Fibroblast of lung (primary cell): ENCODE measurements at places on chromosomes 1 and 21. TPM values are rescaled to one million over a fixed set of nuclear protein-coding genes. Genes with fewer than 3 reads are reported as not detected.

GRCh38 chr1:29664711-29665110, 428.4 kb downstream of the PTPRU start:
- H3K27me3 ChIP-seq = no peaks in the 10 kb centered on the region
- no peaks in the 10 kb centered on the region for H3K36me3 ChIP-seq
- H3K4me3 ChIP-seq = no peak overlapping the region
- H3K27ac ChIP-seq = no peak overlapping the region
- no peak for DNase-seq

DNA sequence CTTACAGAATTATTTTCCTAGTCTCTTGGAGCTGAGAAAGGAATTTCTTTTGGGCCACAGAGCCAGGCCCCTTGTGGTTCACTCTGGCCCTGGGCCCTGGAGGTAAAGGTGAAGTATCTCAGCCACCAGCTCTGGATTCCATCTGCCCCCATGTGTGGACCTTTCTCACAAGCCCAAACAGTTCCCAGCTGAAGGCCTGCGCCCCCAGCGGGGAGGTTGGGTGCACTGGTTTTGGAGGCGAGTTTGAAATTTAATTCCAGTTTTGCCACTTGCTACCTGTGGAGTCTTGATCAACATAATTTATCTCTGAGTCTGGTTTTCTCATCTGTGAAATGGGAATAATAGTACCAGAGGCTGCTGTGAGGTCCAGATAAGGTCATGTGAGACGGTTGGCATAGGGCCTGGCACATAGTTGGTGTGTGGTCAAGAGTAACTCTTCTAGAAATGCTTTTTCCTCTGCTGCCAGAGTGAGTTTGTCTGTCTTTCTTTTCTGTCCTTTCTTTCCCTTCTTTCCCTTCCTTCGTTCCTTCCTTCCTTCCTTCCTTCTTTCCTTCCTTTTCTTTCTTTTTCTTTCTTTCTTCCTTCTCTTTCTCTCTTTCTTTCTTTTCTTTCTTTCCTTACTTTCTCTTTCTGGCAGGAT, 6.1 kb downstream of the AGTRAP start:
- H3K36me3 ChIP-seq = no peaks in the 10 kb centered on the region
- DNase-seq = no peak
- H3K4me3 ChIP-seq = no peak overlapping the region

GRCh38 chr1:229940684-229941083, 126.4 kb upstream of the GALNT2 start:
- peak; percentile 74 for DNase-seq
- no peak overlapping the region for H3K27ac ChIP-seq
- no peaks in the 10 kb centered on the region for H3K4me1 ChIP-seq
- no peaks in the 10 kb centered on the region for H3K36me3 ChIP-seq
- H3K4me3 ChIP-seq = no peak overlapping the region

DNA sequence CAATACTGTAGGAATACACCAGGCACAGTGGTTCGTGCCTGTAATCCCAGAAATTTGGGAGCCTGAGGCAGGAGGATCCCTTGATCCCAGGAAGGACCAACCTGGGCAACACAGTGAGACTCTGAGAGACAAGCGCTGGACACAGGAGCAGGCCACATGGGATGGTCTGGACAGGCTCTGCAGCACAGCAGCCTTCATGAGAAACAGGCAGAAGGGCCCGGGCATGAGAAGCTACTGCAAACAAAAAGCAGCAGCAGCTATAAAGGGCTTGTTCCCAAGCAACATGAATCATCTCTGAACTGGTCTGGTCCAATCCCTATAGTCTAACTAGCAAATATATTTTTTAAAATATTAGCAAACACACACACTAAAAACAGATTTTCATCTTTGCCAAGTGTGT, 35.5 kb upstream of the SLAMF9 start:
- no peaks in the 10 kb centered on the region for H3K36me3 ChIP-seq
- DNase-seq = no peak
- no peak overlapping the region for H3K4me3 ChIP-seq
- no peaks in the 10 kb centered on the region for H3K27me3 ChIP-seq

DNA sequence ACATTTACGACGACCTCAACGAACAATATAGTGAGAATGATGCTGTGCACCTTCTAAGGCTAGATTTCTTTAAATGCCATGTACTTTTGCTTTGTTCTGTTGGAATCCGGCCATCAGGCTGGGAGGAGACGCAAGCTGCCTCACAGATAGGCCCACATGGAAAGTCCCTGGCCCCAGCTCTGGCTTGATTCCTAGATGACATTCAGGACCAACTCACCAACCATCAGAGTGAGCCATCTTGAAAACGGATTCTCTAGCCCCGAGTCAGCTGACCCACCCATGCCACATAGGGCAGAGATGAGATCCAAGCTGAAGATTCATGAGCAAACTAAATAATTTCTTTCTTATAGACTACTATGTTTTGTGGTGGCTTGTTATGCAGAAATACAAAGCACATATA, 164.4 kb downstream of the ZNF281 start:
- no peaks in the 10 kb centered on the region for H3K27me3 ChIP-seq
- peak; percentile 39 for DNase-seq
- no peak overlapping the region for H3K27ac ChIP-seq
- H3K4me1 ChIP-seq = peaks cover 3% of the 10 kb centered on the region

- no peak overlapping the region for H3K27ac ChIP-seq
- no peaks in the 10 kb centered on the region for H3K36me3 ChIP-seq
- H3K4me3 ChIP-seq = no peak overlapping the region
- no peaks in the 10 kb centered on the region for H3K4me1 ChIP-seq
- no peak for DNase-seq
- H3K27me3 ChIP-seq = peaks cover 3% of the 10 kb centered on the region
Observed at GRCh38 chr1:62882201-62883104, 98.5 kb downstream of the ATG4C start.

DNA sequence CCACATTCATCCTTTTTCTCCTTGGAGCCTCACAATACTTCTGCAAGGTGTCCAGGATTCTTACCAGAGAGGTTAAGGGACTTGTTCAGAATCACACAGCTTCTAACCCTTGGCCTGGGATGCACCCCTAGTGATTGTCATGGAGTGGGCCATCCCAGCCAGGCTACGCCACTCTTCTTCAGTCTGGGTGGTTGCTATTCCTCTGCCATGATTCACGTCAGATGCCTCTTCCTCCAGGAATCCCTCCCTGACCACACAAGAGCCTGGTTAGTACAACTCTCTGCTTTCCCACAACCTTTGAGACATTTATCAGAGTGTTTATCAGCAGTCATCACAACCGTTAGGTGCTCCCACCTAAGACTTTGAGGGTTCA, 121.8 kb downstream of the EPHB2 start:
- H3K4me1 ChIP-seq = peaks cover 12% of the 10 kb centered on the region
- H3K27ac ChIP-seq = no peak overlapping the region

GRCh38 chr1:7117399-7118281, 332.4 kb downstream of the CAMTA1 start:
- H3K27me3 ChIP-seq = no peaks in the 10 kb centered on the region
- no peaks in the 10 kb centered on the region for H3K36me3 ChIP-seq
- H3K4me3 ChIP-seq = peak overlapping the region; percentile 4
- peak; percentile 84 for DNase-seq

DNA sequence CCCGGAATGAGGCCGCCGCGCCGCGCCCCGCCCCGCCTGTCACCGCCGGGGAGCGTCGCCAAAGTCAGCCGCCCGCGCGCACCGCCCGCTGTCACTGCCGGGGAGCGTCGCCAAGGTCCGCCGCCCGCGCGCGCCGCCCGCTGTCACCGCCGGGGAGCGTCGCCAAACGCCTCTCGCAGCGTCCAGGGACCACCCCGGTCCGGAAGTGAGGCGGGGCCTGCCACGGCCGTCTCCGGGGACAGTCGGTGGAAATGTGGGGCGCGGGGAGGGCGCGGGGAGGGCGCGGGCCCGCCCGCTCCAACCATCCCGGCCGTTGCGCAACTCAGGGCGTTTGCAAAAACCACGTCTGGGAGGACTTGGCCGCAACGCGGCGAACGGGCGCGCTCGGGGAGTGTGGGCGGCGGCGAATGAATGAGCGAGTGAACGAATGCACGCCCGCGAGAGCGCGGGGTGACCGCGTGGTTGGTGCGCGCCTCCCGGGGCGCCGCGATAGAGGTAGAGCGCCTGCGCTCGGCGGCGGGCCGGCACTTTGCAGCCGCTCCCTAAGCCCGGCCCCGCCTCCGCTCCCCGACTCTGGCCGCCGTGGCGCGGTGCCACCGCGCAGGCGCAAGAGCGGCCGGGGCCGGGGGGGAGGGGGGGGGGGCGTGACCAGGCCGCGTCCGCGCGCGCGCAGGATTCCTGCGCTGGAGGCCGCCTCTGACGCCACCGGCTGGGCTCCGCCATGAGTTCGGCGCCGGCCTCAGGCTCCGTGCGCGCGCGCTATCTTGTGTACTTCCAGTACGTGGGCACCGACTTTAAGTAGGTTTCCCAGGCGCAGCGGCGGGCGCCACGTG, at the start of the genes ACAP3 and PUSL1:
Gene ACAP3, minus strand, starts transcription at position 8 of the 833 bp plus-strand sequence. CDS start 115 bp downstream, outside the sequence.
Gene PUSL1, plus strand, starts transcription at position 675 of the 833 bp plus-strand sequence. Its CDS starts 47 bp downstream, at position 722.
- DNase-seq = peak; percentile 96
- peak within 1 kb of the TSS; percentile 82 for H3K4me3 ChIP-seq
- H3K27ac ChIP-seq = peak within 1 kb of the TSS; percentile 79

DNA sequence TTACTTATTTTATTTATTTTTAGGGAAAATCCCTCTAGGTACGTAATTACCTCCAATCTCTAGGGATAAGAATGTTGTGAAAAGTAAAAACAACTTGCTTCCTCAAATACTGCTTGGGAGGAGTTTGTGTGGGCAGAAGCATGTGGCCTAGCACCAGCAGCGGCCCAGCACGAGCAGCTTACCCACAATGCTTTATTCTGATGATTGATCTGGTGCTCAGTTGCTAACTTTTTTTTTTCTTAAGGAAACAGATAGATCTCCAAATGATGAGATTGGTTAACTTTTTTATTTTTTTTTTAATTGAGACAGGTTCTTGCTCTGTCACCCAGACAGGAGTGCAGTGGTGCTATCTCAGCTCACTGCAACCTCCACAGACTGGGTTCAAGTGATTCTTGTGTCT, 4.2 kb downstream of the CLIC6 start:
- DNase-seq = no peak
- no peak overlapping the region for H3K4me3 ChIP-seq
- no peaks in the 10 kb centered on the region for H3K36me3 ChIP-seq

GRCh38 chr1:11138952-11139351, 39.3 kb upstream of the EXOSC10 start:
- H3K27ac ChIP-seq = peak overlapping the region; percentile 40
- H3K27me3 ChIP-seq = no peaks in the 10 kb centered on the region
- H3K4me1 ChIP-seq = peaks cover 22% of the 10 kb centered on the region
- DNase-seq = peak; percentile 77

- H3K4me1 ChIP-seq = no peaks in the 10 kb centered on the region
- peak; percentile 42 for DNase-seq
- no peaks in the 10 kb centered on the region for H3K36me3 ChIP-seq
- peaks cover 2% of the 10 kb centered on the region for H3K27me3 ChIP-seq
- no peak overlapping the region for H3K27ac ChIP-seq
Observed at GRCh38 chr1:181423301-181423918, 59.9 kb upstream of the CACNA1E start.

- H3K4me1 ChIP-seq = peaks cover 9% of the 10 kb centered on the region
- peaks cover 3% of the 10 kb centered on the region for H3K36me3 ChIP-seq
- peak; percentile 93 for DNase-seq
- no peak overlapping the region for H3K4me3 ChIP-seq
- no peak overlapping the region for H3K27ac ChIP-seq
Observed at GRCh38 chr1:183932412-183932811, 105.1 kb downstream of the COLGALT2 start.

GRCh38 chr1:202283379-202283844, 58.3 kb downstream of the UBE2T start:
- no peaks in the 10 kb centered on the region for H3K36me3 ChIP-seq
- peaks cover 35% of the 10 kb centered on the region for H3K4me1 ChIP-seq
- peak; percentile 58 for DNase-seq
- no peaks in the 10 kb centered on the region for H3K27me3 ChIP-seq
- H3K4me3 ChIP-seq = no peak overlapping the region

The TEKT2 gene
- 0.26 and 0.50 TPM in 2 replicates for total RNA-seq

The GPR157 gene
- total RNA-seq = 3.1 and 3.6 TPM in 2 replicates
